Esophagus muscularis mucosa (tissue), 4 donors: ENCODE measurements at places on chromosomes 4 and X. TPM values are rescaled to one million over a fixed set of nuclear protein-coding genes. Genes with fewer than 3 reads are reported as not detected.

CFI gene
- 9.9 TPM for total RNA-seq

HPSE gene
- total RNA-seq, result 1.5 TPM

SLIT2 gene
- total RNA-seq, result 101 TPM

EVC gene
- total RNA-seq, result 42.3 TPM

LONRF3 gene
- total RNA-seq, result 14.3 TPM

FOXP3 gene
- total RNA-seq, result not detected

ATP6AP2 gene
- 76.4 TPM for total RNA-seq

ADAM29 gene
- not detected for total RNA-seq

AMOT gene
- total RNA-seq, result 9.1 TPM

UGT8 gene
- total RNA-seq, result 0.17 TPM

GJB1 gene
- total RNA-seq, result not detected

AMTN gene
- total RNA-seq, result not detected

LRIT3 gene
- 0.11 TPM for total RNA-seq

WDR17 gene
- 2.8 TPM for total RNA-seq

HTN3 gene
- total RNA-seq, result not detected

BEX5 gene
- 2.5 TPM for total RNA-seq

UGT2B7 gene
- total RNA-seq, result not detected

SLC25A43 gene
- 15.4 TPM for total RNA-seq

DAPP1 gene
- 0.91 TPM for total RNA-seq

WNK3 gene
- total RNA-seq, result 1.9 TPM

HMGB3 gene
- total RNA-seq, result 3.0 TPM

CYP2U1 gene
- 20.8 TPM for total RNA-seq

POU4F2 gene
- total RNA-seq, result not detected

MYOZ2 gene
- 0.63 TPM for total RNA-seq

CXCL10 gene
- not detected for total RNA-seq

TMEM156 gene
- total RNA-seq, result not detected

APELA gene
- not detected for total RNA-seq

TBC1D19 gene
- total RNA-seq, result 24.9 TPM

MAGED4B gene
- 0.32 TPM for total RNA-seq

PRICKLE3 gene
- 7.6 TPM for total RNA-seq

ARAP2 gene
- 7.5 TPM for total RNA-seq

NEIL3 gene
- not detected for total RNA-seq

GPRASP3 gene
- 4.3 TPM for total RNA-seq

FSTL5 gene
- total RNA-seq, result 0.42 TPM

SYP gene
- total RNA-seq, result 5.6 TPM

HPGD gene
- 63.3 TPM for total RNA-seq

PIM2 gene
- 11.4 TPM for total RNA-seq

SYTL4 gene
- total RNA-seq, result 25.0 TPM

HTATSF1 gene
- total RNA-seq, result 58.1 TPM

MAGEC1 gene
- not detected for total RNA-seq

TMSB15A gene
- total RNA-seq, result 0.66 TPM

APOO gene
- total RNA-seq, result 9.9 TPM

GAGE2A gene
- not detected for total RNA-seq

QRFPR gene
- not detected for total RNA-seq

KLF8 gene
- total RNA-seq, result 10.1 TPM

AR gene
- total RNA-seq, result 4.2 TPM

LRRC66 gene
- total RNA-seq, result 0.39 TPM

RHOXF2B gene
- not detected for total RNA-seq

NHS gene
- 7.1 TPM for total RNA-seq

ITM2A gene
- total RNA-seq, result 39.7 TPM

MAGEA3 gene
- total RNA-seq, result not detected

KDR gene
- total RNA-seq, result 56.2 TPM
